ENCODE measurements at places on chromosomes 7 and 10.

DNA sequence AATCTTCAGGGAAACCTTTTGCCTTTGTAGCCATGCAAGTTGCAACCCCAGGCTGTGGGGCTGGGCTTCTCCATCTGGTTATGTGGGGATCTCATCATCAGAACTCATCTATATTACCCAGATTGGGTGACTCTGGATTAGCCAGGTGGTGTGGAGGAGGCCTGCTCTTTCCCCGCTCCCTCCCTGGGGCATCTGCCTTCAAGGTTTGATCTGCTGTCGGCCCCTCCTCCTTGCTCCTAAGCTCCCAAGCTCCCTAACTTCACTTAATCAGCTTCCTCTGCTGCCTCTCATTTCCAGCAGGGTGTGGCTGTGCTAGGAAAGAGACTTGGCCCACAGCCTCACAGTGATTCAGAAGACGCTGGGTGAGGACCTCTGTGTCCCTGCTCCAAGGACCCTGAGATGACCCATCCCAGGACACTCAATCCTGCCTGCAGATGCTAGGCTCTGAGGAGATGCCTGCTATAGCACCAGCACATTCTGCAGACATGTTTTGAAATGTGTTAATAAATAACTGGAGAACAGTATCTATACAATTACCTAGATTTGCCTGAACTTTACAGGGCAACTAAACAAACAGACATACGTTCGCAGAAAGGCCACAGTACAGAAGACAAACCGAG is 392.1 kb upstream of the PODXL start:
- DNase-seq, result peak; percentile 50

DNA sequence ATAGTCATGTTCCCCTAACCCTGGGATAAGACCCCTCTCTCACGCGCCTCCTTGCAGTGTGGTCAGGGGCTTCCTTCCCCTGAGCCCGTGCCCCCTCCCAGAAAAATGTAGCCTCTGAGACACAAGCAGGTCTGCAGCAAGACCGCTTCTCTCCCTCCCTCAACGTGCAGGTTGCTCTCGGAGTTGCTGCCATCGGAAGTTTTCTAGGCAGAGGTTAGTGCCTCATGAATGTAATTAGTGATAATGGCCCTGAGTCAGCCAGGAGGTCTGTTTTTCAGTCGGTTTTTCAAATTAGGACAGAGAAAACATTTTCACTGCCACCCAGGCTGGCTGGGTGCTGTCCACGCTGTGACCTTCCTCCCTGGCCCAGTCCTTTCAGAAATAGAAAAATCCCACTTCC is 43.2 kb upstream of the PRLHR start:
- no peak for DNase-seq

DNA sequence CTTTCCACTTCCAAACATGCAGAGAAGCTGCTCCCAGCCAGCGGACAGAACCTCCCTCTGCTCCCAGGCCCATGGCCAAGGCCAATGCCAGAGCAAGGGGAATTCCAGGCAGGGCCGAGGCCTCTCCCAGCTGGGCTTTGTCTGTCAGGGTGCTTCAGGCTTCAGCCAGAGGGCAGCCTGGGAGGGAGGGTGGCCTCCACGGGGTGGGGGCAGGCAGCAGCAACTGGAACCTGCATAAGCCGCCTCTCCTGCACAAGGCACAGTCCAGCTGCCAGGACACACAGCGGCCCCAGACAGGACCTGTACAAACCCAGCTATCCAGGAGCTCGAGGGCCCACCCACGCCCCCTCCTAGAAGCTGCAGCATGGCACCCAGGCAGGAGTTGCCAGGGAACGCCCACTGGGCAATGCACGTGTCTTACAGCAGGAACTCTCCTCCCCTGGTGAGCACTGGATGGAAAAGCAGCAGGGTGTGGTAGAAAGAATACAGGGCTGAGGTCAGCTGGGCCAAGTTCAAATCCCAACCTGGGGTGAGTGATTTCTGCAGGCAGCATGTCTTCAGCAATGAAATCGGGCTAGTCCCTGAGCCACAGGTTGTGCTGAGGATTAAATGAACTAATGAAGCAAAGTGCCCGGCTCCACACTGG is 7.6 kb downstream of the FAM53B start:
- peak; percentile 8 for DNase-seq

GRCh38 chr7:28941633-28942032 is 16.5 kb downstream of the TRIL start:
- no peak for DNase-seq

- no peak for DNase-seq
Observed at GRCh38 chr10:29257106-29257783, 31.6 kb upstream of the LYZL1 start.

GRCh38 chr7:16914771-16915170 is 33.0 kb upstream of the AGR3 start:
- DNase-seq, result peak; percentile 74

DNA sequence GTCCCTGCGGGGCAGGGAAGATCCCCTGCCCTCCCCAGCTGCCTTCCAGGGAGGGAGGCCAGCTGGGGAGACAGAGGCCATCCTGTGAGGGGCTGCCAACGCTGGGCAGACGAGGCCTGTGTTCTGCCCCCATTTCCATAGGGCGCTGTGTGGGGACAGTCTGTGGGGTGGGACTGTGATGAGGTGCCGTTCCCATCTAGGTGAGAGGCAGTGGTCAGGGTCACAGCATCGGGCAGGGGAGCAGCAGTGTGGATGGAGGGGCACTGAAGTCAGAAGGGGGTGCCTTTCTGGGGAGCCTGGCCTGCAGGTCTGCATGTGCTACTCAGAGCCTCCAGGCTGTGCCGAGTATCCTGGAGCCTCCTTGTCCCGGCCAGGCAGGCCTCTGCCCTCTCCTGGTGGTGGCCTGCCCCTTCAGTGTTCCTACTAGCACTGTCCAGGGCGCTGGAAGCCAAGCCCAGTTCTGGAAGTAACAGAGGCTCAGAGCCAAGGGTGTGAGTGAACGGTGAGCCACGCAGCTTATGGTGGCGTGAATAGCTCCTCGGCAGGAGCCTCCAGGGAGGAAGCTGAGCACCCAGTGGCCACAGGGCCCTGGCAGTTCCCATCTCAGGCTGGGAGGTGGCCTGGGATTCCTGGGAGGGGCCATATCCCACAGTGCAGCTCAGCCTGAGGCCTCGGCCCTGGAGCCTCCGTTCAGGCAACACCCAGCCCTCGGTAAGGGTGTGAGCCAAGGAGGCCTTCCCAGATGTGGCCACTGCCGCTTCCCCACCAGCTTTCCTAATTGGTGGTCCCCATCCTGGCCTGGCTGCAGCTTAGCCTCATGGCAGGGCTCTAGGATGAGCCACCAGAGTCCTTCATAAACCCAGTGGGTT is 23.3 kb upstream of the CSGALNACT2 start:
- DNase-seq, result no peak

DNA sequence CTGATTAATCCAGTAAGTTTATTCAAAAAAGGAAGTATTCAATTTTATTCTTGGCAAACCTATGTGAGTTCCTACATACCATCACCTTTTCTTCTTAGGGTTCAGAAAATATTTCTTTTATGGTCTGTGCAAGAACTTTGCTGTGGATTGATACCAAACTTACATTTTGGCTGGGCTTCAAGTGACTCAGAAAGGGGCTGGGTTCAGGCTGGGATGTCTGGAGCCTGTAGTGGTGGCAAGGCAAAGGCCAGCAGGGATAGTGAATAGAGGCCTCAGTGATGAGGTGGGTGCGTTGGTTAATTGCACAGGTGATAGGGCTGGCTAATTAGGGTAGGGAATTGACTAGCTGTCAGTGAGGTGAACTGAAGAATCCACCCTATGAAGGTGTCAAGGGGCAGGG is 40.2 kb upstream of the ATXN7L1 start:
- DNase-seq, result no peak

DNA sequence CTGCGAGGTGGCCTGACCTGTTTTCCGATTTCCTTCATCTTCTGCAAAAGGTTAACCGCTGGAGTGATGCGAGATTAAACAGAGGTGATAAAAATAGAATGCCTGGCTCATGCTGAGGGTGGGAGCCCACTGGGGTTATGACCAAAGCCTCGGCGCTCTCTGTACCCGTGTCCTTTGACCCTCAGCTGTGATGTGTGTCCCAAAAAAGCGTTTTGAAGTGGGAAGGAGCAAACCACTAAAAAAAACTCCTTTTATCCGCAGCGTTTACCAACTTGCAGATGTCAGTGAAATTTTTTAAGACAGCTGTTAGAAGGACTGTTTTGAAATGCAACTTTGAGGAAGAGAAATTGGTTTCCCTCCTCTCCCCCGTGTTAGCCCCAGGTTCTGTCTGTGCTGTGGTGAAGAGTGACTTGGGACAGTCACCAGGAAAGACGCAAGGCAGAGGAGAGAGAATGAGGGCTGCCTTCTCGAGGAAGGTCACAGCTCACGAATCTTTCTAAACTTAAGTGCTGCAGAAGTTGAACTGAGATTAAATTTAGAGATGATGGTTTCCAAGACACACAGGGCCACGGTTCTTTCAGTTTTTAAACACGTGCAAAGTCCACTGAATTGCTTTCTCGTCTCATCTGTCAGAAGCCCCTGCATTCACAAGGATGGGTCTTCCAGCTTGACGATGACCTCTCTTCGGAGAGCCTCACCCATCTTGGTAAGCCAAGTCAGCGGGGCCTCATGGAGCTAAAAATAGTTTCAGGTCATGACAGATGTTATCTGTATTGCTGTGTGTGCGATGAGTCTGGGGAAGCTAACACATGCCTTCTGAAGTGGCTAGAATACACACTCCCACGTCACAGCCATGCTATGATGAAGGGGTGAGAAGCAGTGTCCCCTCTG is 27.6 kb downstream of the AMZ1 start:
- no peak for DNase-seq

DNA sequence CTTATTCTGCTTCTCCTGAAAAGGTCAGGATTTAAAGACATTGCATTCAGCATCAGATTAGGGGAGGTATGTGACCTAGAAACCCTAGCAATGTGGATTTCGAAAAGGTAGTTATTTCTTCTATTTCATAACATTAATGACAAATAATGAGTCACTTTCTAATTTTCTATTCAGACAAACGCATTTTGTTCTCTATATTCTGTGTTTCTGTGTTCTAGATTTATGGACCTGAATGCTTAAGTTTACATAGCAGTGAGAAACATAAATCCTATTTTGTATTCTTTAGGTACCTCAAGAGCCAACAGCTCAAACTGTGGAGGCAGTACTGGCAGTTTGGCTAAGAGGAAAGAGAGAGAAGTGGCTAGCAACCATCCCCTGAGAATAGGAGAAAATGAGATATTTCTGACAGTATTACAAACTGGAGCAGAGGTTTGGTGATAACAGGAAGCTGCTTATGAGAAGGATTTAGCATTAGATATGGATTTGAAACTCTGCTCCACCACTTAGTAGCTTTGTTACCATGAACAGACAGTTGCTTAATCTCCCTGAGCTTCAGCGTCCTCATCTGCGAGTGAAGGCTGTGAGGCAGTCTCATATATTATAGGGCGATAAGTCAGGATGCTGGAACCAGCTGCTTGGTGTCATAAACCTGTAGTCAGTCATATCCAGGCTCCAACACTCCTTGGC is 28.2 kb downstream of the CDK14 start:
- DNase-seq, result no peak

- no peak for DNase-seq
Observed at GRCh38 chr7:40463446-40463845, 328.6 kb downstream of the SUGCT start.

DNA sequence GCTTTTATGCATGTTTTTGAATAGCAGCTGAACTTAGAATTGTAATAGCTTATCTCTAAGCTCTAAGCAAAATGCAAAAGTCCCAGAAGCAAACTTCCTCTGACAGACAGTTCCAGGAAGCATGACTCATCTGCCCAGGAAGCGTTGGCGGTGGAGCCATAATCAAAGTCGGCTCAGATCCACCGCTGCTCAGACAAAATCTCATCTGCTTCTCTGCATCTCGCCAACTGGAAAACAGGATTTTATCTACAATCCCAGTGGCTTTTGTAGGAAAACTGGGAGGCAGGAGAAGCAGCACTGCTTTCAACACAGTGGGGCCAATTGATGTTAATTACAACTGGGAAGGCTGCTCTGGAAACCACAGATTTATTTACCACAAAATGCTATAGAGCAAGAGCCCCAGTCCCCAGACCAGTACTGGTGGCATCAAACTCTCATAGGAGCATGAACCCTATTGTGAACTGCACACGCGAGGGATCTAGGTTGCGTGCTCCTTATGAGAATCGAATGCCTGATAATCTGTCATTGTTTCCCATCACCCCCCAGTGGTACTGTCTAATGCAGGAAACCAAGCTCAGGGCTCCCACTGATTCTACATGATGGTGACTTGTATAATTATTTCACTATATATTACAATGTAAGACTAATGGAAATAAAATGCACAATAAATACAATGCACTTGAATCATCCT is 99.9 kb downstream of the CUBN start:
- DNase-seq, result peak; percentile 39

DNA sequence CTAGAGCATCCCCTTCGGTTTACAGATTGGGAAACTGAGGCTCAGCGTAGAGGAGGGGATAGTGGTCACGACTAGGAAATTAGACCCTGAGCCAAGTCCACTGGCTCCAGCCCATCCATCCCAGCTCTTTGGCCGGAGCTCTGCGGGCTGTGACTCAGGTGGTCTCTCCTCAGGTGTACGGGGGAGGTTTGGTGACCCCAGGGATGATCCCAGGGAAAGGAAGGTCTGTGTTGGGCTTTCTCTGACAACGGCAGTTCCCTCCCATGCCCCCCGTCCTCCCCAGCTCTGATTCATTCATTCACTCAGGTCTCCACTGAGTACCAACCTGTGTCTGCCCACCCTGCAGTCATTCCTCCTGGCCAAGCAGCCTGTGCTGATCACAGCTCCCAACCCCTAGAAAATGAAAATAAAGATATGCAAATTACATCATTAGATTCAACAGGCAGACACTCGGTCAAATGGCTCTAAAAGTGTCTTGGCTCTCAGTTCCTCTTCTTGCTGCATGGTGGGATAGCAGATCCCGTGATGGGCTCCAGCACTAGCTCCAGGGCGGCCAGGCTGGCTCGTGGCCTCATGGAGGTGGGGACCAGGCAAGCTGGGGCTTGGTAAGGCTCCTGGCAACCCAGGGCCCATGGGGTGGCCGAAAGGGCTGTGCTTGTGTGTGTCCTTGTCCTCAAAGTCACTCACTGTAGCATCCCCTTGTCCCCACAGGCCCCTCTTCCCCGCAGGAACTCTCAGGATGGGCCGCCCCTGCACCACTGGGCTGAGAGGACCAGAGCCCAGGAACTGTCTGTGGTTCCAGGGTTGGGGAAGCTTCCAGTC is 37.8 kb downstream of the CLRN3 start:
- no peak for DNase-seq

DNA sequence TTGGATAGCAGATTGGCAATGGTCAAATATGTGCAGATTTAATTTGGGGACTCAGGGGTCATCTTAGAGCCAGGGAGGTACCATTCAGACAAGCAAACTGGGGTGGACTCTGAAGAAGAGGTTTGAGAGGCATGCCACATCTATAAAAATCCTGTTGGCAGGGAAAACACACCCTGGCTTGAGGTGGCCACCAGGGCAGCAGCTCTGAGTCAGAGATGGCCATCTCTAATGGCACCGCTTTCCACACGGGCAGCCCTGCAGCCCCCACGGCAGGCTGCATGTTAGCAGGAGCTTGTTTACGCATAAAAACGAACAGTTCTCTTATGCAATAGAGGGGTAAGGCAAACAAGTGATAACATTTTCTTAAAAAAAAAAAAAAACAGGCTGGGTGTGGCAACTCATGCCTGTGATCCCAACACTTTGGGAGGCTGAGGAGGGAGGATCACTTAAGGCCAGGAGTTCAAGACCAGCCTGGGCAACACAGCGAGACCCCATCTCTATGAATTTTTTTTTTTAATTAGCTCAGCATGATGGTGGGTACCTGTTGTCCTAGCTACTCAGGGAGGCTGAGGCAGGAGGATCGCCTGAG is 14.9 kb downstream of the DLG5 start:
- no peak for DNase-seq
